ENCODE measurements at places on chromosomes 2 and 18.
A peak's percentile ranks its signal among the peaks of the same experiment; 100 is the strongest.

GRCh38 chr2:41602341-41602740, 445.5 kb upstream of the PKDCC start:
- no peak for DNase-seq

GRCh38 chr2:80499095-80499494, 194.5 kb upstream of the LRRTM1 start:
- no peak for DNase-seq

DNA sequence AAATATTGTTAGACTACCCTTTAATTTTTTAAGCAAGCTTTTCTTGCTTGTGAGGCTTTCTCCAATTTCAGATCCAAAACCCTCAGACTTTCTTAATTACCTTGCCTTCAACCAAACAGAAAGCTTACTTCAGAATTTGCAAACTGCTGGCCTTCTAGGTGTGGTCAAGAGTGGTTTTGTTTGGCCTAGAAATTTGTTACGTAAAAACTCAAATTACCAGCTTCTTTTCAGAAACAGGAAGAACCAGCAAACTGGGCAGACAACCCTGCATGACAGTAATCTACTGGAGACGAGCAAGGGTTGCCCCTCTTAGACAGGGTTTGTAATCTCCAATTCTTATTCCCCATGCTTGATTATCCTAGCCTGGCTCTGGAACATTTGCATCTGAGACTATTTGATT, 27.1 kb downstream of the SRBD1 start:
- no peak for DNase-seq

DNA sequence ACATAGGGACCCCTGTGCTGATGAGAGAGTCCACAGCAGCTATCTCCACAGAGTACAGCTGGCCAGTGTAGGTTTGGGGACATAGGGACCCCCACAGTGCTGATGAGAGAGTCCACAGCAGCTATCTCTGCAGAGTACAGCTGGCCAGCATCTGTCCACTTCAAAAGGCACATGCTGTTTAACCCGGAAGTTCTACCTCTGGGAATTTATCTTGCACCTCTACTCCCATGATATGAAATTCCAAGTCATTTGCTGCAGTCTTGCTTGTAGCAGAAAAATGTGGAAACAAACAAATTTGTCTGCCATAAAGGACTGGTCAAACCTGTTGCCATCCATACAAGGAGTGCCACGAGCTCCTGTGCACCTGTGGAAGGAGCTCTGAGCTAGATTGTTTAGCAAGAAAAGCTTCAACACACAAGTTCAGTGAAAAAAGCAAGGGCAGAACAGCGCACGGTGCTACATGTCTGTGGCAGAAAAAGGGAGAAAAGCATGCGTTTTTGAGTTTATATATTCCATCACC, 33.1 kb downstream of the LRRFIP1 start:
- no peak for DNase-seq

GRCh38 chr2:120672526-120673204, 63.0 kb upstream of the GLI2 start:
- no peak for DNase-seq

GRCh38 chr2:191128172-191128910, 22.5 kb downstream of the STAT4 start:
- DNase-seq = no peak

DNA sequence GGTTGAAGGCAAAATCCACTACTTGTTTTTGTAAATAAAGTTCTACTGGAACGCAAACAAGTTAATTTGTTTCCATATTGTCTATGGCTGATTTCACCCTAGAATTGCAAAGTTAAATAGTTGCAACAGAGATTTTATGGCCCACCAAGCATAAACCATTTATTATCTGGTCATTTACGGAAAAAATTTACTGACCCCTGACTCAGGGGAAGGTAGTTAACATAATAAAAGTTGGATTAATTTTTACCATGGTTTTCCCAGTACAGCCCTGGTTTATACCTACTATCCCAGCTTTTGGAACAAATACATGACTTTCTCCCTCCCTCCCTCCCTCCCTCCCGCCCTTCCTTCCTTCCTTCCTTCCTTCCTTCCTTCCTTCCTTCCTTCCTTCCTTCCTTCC, 588.9 kb upstream of the TMEFF2 start:
- DNase-seq = no peak

GRCh38 chr2:240573516-240574385, 5.5 kb downstream of the RNPEPL1 start:
- no peak for DNase-seq

DNA sequence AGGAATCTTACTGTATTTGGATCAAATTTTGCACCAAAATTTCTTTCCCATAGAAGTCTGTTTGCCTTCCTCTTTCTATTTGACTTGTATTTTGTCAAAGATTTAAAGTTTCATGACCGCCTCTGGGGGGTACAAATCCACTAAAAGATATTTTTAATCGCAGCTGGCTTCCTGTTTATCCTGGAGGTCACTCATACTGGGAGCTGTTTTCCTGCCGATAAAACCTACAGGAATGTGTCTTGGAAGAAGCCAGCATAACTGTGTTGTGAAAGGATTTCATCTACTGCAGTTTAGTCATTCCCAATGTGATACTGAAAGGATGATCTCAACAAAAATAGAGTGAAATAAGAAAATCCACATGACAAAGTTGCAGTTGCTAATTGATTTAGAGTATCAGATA, 184.0 kb downstream of the RIT2 start:
- DNase-seq = no peak

GRCh38 chr2:32719933-32720716, 92.3 kb downstream of the TTC27 start:
- no peak for DNase-seq

DNA sequence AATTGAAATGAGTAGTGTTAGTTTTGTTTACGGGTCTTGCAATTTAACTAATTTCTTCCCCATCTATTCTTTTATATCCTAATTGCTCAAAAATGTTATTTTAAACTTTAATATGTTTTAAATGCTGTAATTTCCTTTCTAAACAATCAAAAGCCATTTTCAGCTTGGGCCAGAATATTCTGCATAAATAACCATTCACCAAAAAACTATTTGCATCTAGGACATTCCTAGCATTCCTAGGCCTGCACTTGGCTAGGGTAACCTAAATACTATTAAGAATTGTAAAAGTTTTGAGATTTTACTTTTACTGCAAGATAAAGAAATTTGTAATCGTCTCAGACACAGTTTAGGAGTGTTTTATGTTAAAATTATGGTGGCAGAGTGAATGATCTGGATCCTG, 7.8 kb upstream of the ETAA1 start:
- DNase-seq = no peak

DNA sequence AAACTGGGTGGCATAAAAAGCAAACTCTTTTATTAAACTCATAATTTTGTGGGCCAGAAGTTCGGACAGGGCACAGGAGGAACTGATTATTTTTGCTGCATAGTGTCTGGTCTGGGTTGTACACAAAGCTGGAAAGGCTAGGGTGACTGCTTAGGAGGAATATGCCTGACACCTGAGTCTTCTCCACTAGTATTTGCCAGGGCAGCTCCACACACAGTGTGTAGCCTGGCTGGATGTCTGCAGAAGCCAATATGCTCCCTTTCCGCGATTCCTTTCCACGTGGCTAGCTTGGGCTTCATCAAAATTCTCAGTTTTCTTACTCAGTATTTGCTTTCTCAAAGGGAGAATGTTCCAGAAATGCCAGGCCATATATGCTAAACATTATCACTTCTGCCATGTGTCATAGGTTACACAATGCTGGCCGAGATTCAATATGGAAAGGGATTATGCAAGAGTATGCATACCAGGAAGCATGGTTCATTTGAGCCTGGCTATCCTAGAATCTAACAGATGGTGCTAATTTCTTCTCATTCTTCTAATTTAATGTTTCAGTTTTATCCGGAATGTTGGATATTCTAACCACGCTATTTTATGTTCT, 142.7 kb upstream of the DOK6 start:
- no peak for DNase-seq

DNA sequence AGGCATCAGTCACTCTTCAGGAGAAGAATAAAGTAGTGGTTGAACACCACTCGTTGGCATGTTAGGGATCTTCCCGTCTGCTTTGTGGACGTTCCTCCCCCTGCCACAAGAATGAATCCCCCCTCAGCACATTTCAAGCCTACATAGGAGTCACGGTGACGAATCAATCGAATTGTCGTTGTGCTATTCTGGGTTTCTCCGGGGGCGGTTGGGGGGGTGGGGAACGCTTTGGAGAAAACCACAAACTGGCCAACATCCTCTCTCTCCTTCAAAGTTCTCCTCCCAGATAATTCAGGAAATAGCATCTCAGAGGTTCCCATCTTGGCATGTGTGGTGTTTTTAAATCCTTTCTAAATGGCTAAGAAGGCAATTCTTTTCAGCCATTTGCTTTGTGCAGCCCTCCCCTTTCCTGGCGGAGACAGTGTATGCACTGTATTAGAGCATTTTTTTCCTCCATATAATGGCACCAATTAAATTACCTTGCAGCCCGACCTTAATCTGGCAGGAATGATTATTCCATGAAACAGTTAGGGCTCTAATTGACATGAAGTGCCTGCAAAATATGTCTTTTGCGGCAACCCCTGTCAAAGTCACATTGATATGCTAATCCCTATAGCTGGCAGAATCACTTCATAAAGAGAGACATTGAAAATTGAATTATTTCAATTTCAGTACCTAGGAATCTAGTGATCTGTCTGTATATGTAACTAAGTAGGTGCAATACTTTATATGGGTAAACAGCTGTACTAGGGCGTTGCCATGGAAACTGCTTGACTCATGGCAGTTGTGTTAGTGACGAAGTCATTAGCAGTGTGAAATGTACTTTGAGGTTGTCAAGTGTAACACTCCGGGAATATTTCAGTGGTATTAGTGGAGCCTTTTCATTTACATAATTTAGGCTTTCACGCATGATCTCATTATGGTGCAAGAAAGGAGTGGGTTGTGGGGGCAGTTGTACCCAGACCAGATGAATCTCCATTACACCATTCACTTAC, 323.4 kb upstream of the SLC14A2 start:
- DNase-seq = no peak

DNA sequence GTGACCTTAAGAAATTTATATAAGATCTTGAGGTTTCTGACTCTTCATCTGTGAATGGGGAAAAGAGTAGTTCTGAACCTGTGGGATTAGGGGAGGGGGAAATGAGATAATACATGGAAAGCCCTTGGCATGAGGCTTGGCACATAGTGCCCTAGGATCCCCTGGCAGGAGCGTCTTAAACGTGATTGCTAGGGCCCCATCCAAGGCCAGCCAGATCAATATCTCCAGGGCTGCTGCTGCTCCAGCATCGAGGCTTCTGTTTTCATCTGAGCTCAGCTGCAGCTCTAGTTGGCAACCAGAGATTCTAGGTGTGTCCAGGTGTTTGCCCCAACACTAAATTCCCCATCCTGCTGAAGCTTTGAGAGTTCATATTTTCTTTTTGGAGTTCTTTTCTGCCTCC, 71.0 kb downstream of the IL1R2 start:
- DNase-seq = no peak

DNA sequence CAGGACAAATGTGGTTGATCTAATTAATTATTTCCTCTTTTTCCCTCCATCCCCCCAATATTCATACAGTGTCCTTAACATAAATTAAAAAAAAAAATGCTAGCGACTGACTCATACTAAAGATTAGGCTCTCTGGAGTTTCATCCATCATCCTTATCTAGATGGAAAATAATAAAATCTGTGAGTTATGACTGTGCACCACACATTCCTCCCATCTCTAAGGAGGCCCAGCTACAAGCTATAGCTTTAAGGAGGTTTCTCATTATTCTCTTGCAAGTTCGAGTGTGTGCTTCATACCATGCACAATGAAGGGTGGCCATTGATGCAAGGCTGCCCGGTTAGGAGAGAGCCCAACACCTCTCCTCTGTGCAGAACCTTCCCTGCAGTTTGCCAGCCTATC, 77.3 kb downstream of the XDH start:
- no peak for DNase-seq

GRCh38 chr2:216777637-216778273, 82.1 kb downstream of the TNP1 start:
- peak; percentile 16 for DNase-seq

DNA sequence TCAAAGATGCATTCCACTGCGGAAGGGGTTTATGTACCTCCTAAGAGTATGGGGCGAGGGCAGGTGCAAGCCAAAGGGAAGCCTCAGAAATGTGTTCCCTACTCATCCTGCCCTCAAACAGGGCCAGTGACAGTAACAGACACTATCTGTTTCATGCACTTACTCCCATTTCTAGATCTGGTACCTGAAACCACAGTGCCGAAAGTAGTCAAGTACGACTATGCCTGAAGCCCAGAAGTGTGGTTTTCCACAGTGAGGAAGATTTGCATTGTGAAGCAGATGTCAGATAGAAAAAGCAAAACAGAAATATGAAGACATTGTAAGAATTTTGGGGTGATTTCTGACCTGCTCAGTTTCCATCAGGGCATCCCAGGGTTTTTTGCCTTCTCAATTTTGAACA, 748.7 kb downstream of the RNF144A start:
- no peak for DNase-seq

DNA sequence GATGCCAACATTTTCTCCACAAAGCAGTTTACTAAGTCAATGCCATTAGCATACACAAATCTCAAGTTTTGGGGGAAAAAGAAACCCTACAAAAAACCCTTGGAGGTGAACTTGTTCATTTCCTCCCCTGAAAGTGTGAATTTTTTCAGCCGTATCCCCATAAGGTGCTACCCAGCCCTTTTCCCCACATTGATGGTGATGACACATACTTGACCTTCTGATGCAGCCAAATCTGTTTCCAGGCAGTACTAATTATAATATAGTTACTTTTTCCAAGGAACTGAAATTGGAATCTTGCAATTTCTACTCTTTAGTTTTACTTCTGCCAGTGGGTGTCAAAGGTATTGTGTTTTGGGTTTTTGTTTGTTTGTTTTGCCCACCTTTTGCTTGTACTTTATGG, 474.5 kb downstream of the TGIF1 start:
- DNase-seq = no peak

GRCh38 chr2:238345297-238345968, 25.1 kb downstream of the TRAF3IP1 start:
- no peak for DNase-seq

DNA sequence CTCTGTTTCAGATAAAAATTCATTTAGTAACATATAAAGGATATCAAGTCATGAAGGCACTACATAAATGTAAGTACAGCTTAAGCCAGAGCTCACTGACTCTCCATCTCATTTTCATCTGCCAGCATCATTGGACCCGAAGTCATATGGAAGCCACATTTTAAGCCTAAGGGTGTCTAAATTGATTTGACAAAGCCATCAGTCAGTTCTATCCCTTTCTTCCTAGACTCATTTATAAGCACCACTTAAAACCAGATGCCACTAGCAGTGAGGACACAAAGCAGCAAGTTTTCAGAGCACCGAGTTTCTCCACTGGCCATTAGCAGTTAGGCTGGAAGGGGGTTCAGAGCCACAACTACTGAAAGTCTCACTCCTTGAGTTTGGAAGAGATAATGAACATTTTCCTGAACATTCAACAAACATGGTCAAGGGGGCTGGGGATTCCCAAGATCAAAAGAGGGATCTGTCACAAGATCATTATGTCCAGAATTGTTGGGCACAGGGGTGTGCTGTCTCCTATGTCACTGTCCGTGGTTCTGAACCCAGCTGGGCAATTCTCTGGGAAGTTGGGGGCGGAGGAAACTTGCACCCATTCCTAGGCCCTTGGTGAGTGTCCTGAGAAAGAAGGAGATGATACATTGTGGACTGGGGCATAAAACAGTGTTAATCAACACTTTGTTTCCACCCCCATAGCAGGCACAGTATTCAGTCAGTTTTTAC, 158.5 kb upstream of the LMAN1 start:
- no peak for DNase-seq

GRCh38 chr2:15784886-15785801, 155.2 kb upstream of the MYCN start:
- no peak for DNase-seq

GRCh38 chr2:236823041-236823629, 253.5 kb downstream of the ACKR3 start:
- DNase-seq = no peak

GRCh38 chr2:143356336-143356735, 227.1 kb downstream of the ARHGAP15 start:
- no peak for DNase-seq

Measured in stimulated activated CD4-positive, alpha-beta T cell treated with anti-CD3 and anti-CD28 coated beads, Interleukin-4, amount 100 ng/mL, for 48 hours (primary cell).